Activated naive CD8-positive, alpha-beta T cell treated with anti-CD3 and anti-CD28 coated beads for 36 hours (primary cell): ENCODE measurements at places on chromosomes 7 and 10. TPM values are rescaled to one million over a fixed set of nuclear protein-coding genes. Genes with fewer than 3 reads are reported as not detected.

The PTPRE gene
- total RNA-seq = 26.7 TPM

The TMEM26 gene
- not detected for total RNA-seq

The IFIT3 gene
- total RNA-seq = 28.7 TPM

The C7orf25 gene
- 3.8 TPM for total RNA-seq

The RET gene
- not detected for total RNA-seq

The CLDN4 gene
- 0.33 TPM for total RNA-seq

The FAM107B gene
- total RNA-seq = 195 TPM

DNA sequence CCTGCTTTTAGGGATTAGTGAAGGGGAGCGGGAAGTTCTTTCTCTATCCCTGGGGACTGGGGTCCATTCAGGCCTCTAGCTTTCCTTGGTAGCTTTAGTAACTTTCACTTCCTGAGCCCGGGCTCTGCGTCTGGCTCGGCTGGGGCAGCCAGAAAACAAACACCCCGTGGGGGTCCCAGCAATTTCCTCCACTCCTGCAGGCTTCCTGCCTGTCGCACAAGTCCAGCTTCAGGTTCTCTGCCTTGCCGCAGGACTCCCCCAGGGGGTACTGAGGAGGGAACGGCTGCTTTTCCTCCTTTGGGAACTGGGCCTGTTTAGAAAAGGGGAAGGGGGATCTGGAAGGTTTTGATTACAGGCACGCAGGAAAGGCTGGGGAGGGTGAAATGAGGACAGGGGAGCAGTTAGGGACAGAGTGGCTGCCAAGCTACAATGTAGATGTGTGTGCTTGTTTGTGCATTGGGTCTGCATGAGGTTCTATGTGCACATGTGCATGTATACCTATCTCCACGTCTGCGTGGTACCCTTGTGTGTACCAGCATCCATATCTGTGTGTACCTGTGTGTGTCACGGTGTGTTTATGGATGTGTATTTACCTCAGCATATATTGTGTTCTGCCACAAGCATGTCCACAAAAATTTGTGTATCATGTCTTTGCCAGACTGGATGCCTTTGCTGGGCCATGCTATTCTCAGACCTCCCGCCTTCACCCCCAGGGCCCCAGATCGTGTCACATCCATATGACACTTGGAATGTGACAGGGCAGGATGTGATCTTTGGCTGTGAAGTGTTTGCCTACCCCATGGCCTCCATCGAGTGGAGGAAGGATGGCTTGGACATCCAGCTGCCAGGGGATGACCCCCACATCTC lies 2.0 kb downstream of the KAZALD1 start:
- no peak for DNase-seq
- no peak overlapping the region for H3K27ac ChIP-seq
- H3K27me3 ChIP-seq = peaks cover 59% of the 10 kb centered on the region
- H3K4me3 ChIP-seq = no peak overlapping the region

- peaks cover 42% of the 10 kb centered on the region for H3K36me3 ChIP-seq
- no peak overlapping the region for H3K4me3 ChIP-seq
- no peak overlapping the region for H3K27ac ChIP-seq
- DNase-seq = no peak
- H3K4me1 ChIP-seq = no peaks in the 10 kb centered on the region
- no peaks in the 10 kb centered on the region for H3K27me3 ChIP-seq
These were observed 85.1 kb downstream of the MGMT start for GRCh38 chr10:129552119-129552518.

DNA sequence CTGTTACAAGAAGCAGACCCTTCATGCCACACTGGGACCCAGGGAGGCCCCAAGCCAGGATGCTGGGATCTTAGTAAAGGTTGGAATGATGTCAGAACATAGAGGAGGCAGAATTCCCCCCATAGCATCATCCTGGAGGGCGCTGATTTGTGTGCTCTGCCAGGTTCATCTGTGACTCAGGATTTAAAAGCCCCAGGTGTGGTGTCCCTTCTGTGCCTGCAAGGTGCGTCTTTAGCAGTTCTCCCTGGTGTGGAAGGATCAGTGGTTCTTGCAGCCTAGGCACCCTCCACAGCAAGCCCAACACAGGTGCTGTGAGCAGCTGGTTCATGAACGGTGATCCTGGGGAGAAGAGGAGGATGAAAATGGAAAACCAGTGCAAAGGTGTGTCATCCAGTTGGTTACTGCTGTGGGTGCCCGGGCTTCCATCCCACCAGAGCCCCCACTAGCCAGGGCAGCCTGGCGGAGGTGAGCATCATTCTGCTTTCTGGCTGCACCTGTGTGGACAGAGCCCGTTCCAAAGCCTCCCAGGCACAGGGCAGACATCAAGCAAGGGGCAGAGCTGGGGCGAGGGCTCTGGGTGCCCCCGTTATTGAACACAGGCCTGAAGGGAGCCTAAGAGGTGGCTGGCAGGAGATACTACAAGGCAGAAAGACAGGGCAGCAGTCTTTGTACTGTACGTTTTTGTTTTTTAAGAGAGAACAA lies 49.5 kb downstream of the IKZF1 start:
- peak overlapping the region; percentile 67 for H3K4me3 ChIP-seq
- H3K36me3 ChIP-seq = peaks cover 80% of the 10 kb centered on the region
- no peaks in the 10 kb centered on the region for H3K27me3 ChIP-seq
- H3K4me1 ChIP-seq = peaks cover 93% of the 10 kb centered on the region
- no peak for DNase-seq

DNA sequence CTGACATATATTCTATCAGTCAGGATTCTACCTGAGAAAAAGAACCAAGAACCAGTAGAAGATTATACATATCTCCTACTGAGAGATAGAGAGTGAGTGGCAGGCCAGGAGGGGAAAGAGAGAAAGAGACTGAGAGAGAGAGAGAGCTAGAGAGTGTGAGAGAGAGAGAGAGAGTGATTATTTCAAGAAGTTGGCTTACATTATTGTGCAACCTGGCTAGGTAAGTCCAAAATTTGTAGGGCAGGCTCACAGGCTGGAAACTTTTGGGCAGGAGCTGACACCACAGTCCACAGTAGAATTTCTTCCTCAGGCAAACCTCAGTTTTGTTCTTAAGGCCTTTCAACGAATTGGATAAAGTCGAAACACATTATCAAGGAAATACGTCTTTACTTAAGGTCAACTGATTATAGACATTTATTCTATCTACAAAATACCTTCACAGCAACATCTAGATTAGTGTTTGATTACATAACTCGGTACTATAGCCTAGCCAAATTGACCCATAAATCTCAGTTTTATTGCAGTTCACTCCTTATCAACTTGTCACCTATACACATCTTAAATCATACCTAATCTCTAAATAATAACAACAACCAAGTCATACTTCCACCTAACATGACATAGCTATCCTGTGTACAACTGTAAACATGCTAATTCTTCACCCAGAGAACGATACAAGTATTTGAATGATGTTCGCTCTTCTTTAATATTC lies 17.0 kb upstream of the CYP2C18 start:
- no peak for DNase-seq
- no peak overlapping the region for H3K27ac ChIP-seq
- no peaks in the 10 kb centered on the region for H3K4me1 ChIP-seq
- H3K4me3 ChIP-seq = no peak overlapping the region
- peaks cover 7% of the 10 kb centered on the region for H3K27me3 ChIP-seq

- DNase-seq = no peak
- no peaks in the 10 kb centered on the region for H3K27me3 ChIP-seq
These were observed 230.6 kb upstream of the CHRM2 start for GRCh38 chr7:136637813-136638212.

GRCh38 chr10:102998399-102998907 lies 80.4 kb downstream of the CNNM2 start:
- peaks cover 3% of the 10 kb centered on the region for H3K36me3 ChIP-seq
- H3K27ac ChIP-seq = no peak overlapping the region
- DNase-seq = no peak
- H3K4me1 ChIP-seq = peaks cover 7% of the 10 kb centered on the region
- H3K27me3 ChIP-seq = no peaks in the 10 kb centered on the region

- DNase-seq = no peak
- no peaks in the 10 kb centered on the region for H3K4me1 ChIP-seq
- no peaks in the 10 kb centered on the region for H3K36me3 ChIP-seq
- H3K27me3 ChIP-seq = no peaks in the 10 kb centered on the region
- H3K27ac ChIP-seq = no peak overlapping the region
These were observed 39.0 kb downstream of the MYL10 start for GRCh38 chr7:101589976-101590662.

GRCh38 chr7:53993224-53993623 lies 549.0 kb upstream of the VSTM2A start:
- no peak overlapping the region for H3K27ac ChIP-seq
- H3K4me1 ChIP-seq = no peaks in the 10 kb centered on the region
- H3K4me3 ChIP-seq = no peak overlapping the region
- H3K27me3 ChIP-seq = no peaks in the 10 kb centered on the region

DNA sequence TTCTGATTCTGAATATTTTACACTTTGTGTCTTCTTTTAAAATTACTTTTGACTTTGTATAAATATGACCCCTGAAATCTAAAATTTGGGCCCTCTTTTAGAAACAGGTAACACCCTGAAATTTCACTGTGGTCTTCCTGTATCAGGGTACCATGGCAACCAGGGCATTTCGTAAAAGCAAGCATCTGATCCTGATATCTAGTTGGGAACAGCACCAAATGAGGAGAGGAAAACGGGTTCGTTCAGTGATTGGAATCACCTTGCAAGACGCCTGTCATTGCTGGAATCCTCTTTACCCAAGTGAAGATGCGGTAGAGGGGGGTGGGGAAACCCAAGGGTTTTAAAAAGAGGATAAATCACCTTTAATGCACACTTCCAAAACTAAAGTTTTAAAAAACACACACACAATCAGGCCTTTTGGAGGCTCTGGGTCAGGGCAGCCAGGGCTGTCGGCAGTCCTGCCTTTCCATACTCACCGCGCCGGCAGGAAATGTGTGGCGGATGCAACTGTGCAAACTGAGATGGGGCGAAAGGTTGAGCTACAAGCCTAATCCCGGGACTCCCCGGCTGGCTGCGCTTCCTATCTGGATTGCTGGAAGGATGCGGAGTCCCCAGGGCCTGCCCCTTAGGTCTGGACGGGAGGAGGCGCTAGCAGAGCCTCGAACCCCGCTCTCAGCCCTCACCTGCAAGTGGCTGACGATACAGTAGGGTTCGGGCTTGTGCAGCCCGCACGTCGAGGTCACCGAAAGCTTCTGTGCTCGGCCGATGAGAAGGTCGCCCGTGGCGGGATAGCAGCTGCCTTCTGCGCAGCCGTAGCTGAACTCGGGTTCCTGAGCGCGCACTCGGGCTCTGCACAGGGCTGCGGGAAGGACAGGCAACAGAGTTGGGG lies 1.8 kb downstream of the LAMB1 start:
- no peaks in the 10 kb centered on the region for H3K36me3 ChIP-seq
- H3K27me3 ChIP-seq = peaks cover 88% of the 10 kb centered on the region
- no peak overlapping the region for H3K27ac ChIP-seq
- DNase-seq = peak; percentile 11

- no peak overlapping the region for H3K27ac ChIP-seq
- peaks cover 5% of the 10 kb centered on the region for H3K27me3 ChIP-seq
- H3K4me3 ChIP-seq = no peak overlapping the region
These were observed 150.7 kb downstream of the PAXIP1 start for GRCh38 chr7:154852205-154852604.

- no peak for DNase-seq
- no peak overlapping the region for H3K27ac ChIP-seq
- no peak overlapping the region for H3K4me3 ChIP-seq
- H3K36me3 ChIP-seq = no peaks in the 10 kb centered on the region
These were observed 71.7 kb downstream of the PPP1R17 start for GRCh38 chr7:31758755-31759154.

DNA sequence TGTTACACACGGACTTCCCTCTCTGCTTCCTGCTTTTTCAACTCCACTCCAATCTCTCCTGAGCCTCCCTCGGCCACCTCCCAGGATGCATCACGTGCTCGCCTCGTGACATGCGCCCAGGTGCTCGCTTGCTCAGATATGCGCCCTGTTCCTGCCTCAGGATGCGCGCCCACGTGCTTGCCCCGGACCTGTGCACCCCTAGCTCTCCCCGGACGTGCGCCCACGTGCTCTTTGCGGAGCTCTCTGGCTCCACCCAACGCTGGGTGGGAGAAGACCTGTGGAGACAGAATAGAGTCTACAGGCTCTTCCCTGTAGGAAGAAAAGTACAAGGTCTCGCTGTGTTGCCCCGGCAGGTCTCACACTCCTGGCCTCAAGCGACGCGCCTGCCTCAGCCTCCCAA lies 23.1 kb downstream of the PARD3 start:
- H3K27ac ChIP-seq = no peak overlapping the region
- no peaks in the 10 kb centered on the region for H3K36me3 ChIP-seq
- no peak for DNase-seq

DNA sequence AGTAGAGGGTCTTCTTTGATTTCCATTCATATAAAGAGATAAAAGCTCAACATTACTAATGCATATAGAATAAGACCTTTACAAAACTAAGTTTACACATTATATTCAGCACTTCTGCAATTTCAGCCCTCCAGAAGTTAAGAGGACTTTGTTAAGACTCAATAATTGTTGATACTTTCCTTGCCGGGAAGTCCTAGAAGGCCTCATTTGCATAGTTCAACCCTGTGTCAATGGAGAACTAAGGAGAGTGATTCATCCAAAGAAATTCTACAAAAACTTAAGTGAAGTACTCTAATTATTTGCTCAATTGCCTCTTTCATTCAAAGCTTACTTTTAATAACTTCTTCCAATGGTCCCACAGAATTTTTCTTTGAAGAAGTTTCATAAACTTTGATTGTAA lies 1060.3 kb upstream of the CELF2 start:
- no peaks in the 10 kb centered on the region for H3K4me1 ChIP-seq
- H3K36me3 ChIP-seq = no peaks in the 10 kb centered on the region
- no peaks in the 10 kb centered on the region for H3K27me3 ChIP-seq
- no peak overlapping the region for H3K4me3 ChIP-seq
- no peak overlapping the region for H3K27ac ChIP-seq

DNA sequence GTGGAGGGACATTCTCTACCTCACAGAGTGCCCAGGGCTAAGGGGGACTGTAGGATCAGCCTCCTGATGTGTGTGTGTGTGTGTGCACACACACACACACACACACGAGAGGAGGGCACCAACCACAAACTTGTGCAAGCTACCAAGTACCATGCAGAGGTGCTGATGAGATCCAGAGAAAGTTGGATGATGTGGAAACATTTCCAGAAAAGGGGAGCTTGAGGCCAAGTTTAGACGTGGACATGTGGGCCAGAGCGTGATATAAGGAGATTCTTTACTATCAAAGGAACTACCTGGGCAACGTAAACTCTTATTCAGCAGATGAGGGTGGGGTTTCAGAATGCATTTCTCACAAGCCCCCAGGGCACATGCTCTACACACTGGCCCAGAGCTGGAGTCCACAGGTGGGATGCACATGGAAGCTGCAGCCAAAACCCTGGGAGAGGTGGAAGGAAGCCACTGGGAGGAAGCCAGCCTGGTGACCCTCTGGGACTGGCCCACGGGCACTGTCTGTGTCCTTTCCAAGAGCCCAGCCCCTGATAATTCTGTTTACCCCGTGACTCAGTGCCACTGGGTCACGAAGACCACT lies 53.5 kb downstream of the DLG5 start:
- no peak overlapping the region for H3K4me3 ChIP-seq
- no peaks in the 10 kb centered on the region for H3K36me3 ChIP-seq
- H3K4me1 ChIP-seq = peaks cover 14% of the 10 kb centered on the region
- H3K27ac ChIP-seq = peak overlapping the region; percentile 80
- peaks cover 1% of the 10 kb centered on the region for H3K27me3 ChIP-seq

GRCh38 chr7:153835712-153836265 lies 216.4 kb upstream of the DPP6 start:
- DNase-seq = no peak
- no peaks in the 10 kb centered on the region for H3K4me1 ChIP-seq
- H3K4me3 ChIP-seq = no peak overlapping the region
- H3K27me3 ChIP-seq = no peaks in the 10 kb centered on the region
- no peak overlapping the region for H3K27ac ChIP-seq

- H3K27ac ChIP-seq = no peak overlapping the region
- no peak overlapping the region for H3K4me3 ChIP-seq
- H3K36me3 ChIP-seq = no peaks in the 10 kb centered on the region
- peaks cover 3% of the 10 kb centered on the region for H3K27me3 ChIP-seq
These were observed 317.3 kb downstream of the TCERG1L start for GRCh38 chr10:130994191-130994590.
